ENCODE measurements at places on chromosomes 5 and 9. TPM values are rescaled to one million over a fixed set of nuclear protein-coding genes. Genes with fewer than 3 reads are reported as not detected.
A peak's percentile ranks its signal among the peaks of the same experiment; 100 is the strongest.

Gene PKD2L2
- polyA plus RNA-seq = not detected

- no peak for DNase-seq
Observed at GRCh38 chr5:173795601-173796000, 92.5 kb upstream of the CPEB4 start.

Gene PCDHB14
- polyA plus RNA-seq = 0.05 TPM

Gene EQTN
- not detected for polyA plus RNA-seq

DNA sequence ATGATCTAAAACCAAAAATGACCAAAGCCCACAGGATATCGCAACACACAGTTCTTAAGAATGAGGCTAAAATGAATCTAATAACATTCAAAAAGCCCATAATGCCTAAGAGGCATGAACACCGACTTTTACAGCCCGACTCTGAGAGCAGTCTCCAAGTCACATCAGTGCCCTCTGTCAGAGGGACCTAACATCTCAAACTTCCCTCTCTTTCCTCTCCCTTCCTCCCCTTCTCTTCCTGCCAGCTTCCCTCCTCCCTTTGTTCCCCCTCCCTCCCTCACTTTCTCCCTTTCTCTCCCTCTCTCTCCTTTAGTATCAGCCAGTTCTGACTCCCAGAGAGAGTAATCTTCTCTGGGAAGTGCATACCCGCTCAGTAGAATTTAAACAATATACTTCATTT lies 154.4 kb downstream of the GLIS3 start:
- no peak for DNase-seq

Gene PPP2R2B
- polyA plus RNA-seq = not detected

GRCh38 chr5:97628807-97629206 lies 445.8 kb upstream of the RIOK2 start:
- DNase-seq = no peak

Gene LARP1
- polyA plus RNA-seq = 117 TPM

Gene OR13F1
- polyA plus RNA-seq = not detected

Gene PLPPR1
- polyA plus RNA-seq = 0.04 TPM

Gene BTNL9
- 1.8 TPM for polyA plus RNA-seq

DNA sequence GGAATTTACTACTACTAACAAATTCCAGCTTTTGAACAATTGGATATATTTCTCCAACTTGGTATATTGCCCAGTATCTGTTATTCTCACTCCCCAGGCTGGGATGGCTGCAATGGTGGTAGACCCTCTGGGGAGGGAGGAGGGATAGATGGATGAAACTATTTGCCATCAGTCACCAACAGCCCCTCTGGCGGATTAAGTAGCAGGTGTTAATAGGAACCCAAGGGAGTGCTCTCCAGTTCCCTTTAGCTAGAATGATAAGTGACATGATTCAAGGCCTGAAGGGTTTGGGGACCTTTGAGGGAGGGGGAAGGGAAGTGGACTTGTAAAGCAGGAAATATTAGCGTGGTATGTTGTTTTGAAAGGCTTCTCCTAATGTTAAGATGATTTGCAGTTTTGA lies 824.0 kb upstream of the ARRDC3 start:
- no peak for DNase-seq

- no peak for DNase-seq
Observed at GRCh38 chr5:32810804-32811203, 99.7 kb downstream of the NPR3 start.

Gene EPB41L4A
- 1.7 TPM for polyA plus RNA-seq

GRCh38 chr5:149267241-149267973 lies 4.3 kb upstream of the AFAP1L1 start:
- no peak for DNase-seq

- no peak for DNase-seq
Observed at GRCh38 chr5:154395407-154396106, 50.2 kb upstream of the SAP30L start.

DNA sequence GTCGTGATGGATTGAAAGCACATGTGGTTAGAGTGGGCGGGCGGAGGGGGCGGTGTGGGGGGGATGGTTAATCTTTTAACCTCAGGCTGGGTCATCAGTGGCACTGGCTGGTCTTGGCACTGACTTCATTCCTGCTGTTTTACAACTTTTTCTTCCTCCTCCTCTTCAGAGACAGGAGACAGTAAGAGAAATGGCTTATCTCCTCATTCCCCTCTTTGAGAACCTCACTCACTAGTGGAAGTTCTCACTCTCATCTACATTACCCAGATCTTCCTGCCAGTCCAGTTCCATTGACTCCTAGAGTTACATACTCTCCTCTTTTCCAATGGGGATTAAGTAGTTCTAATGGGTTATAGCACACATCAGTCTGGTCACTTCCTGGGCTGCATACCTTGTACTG lies 42.3 kb upstream of the PPP1R26 start:
- no peak for DNase-seq

- no peak for DNase-seq
Observed at GRCh38 chr5:132026516-132027008, 15.1 kb upstream of the ACSL6 start.

Gene IL13
- not detected for polyA plus RNA-seq

Gene CTSV
- 14.1 TPM for polyA plus RNA-seq

- DNase-seq = no peak
Observed at GRCh38 chr9:88813638-88814209, 177.5 kb upstream of the S1PR3 start.

Gene CDX1
- polyA plus RNA-seq = not detected

DNA sequence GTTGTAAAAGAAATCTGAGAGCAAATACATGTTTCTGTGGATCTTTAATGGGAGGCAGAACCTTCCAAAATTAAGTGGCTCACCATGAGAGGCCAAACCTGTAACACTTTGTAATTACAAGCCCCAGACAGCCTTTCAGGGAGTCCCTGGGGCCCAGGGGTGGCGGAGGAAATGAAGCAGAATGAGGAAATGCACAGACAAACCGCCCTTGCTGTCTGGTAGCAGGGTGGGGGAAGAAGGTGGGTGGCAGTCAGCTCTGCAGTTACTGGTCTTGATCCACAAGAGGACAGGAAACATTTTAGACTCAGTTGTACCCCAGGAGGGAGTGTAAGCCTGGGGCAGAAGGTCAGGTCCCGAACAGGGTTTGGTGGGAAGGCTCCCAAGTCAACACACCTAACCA lies 6.5 kb downstream of the ARL14EPL start:
- no peak for DNase-seq

DNA sequence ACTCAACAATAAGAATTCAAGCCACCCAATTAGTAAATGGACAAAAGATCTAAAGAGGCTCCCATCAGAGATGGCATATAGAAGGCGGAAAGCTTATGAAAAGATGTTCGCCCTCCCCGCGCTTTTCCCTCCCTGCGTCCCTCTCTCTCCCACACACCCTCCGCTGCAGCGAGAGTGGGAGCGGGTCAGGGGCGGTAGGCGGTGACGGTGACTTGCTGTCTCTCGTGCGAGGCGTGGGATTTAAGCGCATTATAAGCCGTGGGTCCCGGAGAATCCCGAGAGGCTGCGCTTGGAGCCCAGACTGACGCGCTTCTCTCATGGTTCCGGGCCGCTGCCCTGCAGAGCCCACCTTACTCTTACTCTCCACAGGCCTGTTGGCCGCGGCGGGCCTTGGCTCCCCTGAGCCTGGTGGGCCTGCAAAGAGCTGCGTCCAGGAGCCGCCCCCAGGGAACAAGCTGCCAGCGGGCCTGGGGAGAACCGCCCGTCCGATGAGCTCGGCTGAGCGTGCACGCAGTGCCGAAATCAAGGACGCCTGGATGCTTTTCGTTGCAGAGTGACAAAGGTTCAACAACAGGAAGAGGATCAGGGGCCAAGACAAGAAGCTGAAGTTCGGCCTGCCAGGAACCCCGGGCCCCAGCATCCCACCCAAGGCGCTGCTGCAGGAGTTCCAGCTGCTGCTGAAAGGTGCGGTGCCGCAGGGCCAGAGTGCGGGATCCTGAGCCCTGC lies 42.6 kb upstream of the BICD2 start:
- no peak for DNase-seq

Gene LCN15
- polyA plus RNA-seq = 0.07 TPM

- DNase-seq = peak; percentile 89
Observed at GRCh38 chr9:88775037-88775471, 216.2 kb upstream of the S1PR3 start.

DNA sequence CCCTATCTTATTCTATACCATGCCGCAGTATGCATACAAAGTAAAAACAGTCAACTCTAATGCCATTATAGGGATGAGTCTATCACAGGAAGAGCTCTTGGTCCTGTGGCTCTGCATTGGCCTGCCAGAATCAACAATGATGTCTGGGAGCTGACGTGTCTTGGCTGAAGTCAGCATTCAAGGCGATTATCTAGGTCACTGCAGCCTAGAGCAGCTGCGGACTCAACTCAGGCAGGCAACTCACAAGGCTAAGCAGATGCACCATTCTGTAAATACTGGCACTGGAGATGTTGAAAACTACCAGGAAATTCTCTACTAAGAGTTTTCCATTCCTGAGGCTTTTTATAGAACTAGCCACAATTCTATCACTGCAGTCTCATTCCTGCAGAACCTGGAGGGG lies 13.3 kb downstream of the SPATA9 start:
- no peak for DNase-seq

Gene CD72
- polyA plus RNA-seq = 0.55 TPM

DNA sequence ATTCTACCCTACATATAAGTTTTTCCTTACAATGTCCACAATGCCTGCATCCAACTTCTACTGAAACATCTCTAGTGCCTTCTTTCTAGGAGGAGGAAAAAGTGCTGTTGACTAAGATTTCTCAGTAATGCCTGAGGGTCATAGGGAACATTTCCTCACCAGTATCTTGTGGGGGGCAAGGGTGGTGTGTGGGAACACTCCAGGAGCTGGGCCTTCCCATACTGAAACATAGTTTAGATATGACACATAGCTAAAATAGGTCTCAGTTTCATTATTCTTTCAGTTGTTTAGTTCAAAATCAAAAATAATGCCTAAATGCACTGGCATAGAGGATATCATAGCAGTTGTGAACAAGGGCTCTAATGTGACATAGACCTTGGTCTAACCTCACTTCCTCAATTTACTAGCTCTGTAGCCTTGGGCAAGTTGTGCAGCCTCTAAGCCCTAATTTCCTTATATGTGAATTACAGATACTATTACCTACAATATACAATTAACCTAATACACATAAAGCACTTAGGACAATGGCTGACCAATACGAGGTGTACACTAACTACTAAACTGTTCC lies 66.1 kb downstream of the HAPLN1 start:
- DNase-seq = no peak

DNA sequence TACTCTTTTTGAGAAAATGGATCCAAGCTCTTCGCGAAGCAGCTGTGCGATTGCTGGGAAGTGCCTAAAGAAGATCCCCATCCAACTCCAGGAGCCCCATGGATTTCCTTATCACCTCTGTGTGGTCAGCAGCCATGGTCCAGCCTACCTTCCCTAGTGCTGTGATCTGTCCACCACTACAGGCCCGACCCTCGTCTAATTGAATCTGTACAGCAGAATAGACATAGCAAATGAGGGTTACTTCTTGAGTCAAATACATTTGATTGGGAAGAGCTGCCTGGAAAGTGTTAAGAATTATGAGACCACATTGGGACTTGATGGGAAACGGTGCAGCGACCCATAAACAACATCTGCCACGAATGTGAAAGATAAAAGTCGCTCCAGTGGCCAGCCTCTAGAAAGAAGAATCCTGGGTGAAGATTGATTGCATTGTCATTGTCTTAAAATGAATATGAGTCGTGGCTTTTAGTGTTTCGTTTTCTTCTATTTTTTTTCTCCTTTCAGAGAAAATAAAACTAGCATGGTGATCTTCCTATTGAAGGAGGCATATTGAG lies 118.4 kb downstream of the PAM start:
- DNase-seq = no peak

GRCh38 chr5:171477666-171478065 lies 58.2 kb downstream of the FGF18 start:
- DNase-seq = no peak

- no peak for DNase-seq
Observed at GRCh38 chr5:169011451-169011850, 289.5 kb downstream of the SLIT3 start.

Gene SLC6A7
- polyA plus RNA-seq = not detected

Gene PPP3R2
- polyA plus RNA-seq = not detected

GRCh38 chr9:26880262-26880661 lies 12.3 kb downstream of the CAAP1 start:
- DNase-seq = no peak

DNA sequence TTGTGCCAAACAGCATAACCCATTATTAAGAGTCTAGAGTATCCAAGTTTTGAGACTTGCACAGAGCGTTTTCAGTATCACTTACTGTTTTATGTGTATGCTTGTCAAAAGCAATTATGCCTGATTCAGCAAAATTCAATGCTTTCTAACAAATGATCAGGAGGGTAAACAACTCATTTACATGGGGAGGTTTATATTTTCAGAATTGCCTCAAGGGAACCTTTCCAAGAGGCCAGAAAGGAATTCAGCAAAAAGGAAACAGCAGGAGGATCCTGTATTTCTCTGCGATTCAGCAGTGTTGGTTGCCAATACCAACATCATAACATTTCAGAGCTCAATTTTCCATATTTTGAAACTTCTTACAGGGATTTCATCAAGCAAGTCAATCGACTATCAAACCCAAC lies 69.3 kb upstream of the DAB2 start:
- no peak for DNase-seq

Gene CCL19
- not detected for polyA plus RNA-seq

Gene SAP30L
- polyA plus RNA-seq = 25.3 TPM

DNA sequence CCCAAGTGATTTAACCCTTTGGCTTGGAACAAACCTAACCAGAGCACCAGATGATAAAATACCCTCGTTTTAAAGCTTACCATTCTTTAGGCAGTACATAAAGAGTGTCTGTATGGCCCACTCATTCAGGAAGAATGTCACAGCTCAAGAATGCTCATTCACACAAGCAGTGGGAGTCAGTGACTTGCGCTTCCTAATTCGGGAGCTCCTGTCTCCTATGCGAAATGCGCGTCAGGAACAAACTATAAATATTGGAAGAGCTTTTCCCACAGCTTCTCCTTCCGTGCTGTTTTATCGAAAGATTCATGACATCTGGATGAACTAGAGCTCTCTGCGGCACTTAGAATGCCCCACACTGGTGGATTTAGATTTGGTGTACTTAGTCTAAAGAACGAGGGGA lies 66.6 kb downstream of the NTRK2 start:
- DNase-seq = no peak

GRCh38 chr5:93990504-93991070 lies 249.2 kb upstream of the POU5F2 start:
- DNase-seq = no peak

- no peak for DNase-seq
Observed at GRCh38 chr5:165370794-165371193, 1865.4 kb downstream of the MAT2B start.

Gene PRR7
- 11.2 TPM for polyA plus RNA-seq

DNA sequence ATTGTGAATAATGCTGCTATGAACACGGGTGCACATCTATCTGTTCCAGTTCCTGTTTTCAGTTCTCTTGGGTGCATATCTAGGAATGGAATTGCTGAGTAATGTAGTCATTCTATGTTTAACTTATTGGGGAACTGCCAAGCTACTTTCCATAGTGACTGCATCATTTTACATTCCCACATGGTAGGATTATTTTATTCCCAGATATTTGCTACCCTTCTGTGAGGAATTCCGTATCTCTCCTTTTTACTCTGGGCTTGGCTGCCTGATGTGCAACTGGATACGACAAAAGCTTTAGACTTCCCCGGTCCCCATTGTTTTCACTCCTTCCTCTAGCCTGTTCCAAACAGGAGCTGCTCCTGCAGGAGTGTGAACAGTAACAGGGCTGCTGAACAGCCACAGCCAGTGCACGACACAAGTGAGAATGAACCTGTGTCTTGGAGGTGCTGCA lies 7.2 kb downstream of the TAS2R1 start:
- DNase-seq = no peak

Gene KCNV2
- not detected for polyA plus RNA-seq

- peak; percentile 16 for DNase-seq
Observed at GRCh38 chr5:73374520-73375190, 73.9 kb downstream of the FOXD1 start.

Data from A549 (cell line).